ENCODE measurements at places on chromosomes 5 and 9. TPM values are rescaled to one million over a fixed set of nuclear protein-coding genes. Genes with fewer than 3 reads are reported as not detected.

GRCh38 chr9:109411069-109411761, 86.9 kb downstream of the PTPN3 start:
- H3K4me3 ChIP-seq = no peak overlapping the region
- no peak overlapping the region for H3K27ac ChIP-seq

GRCh38 chr5:132012371-132013005, 1.0 kb upstream of the ACSL6 start:
- peak overlapping the region; percentile 43 for H3K4me3 ChIP-seq
- DNase-seq = peak; percentile 91
- no peaks in the 10 kb centered on the region for H3K36me3 ChIP-seq
- H3K4me1 ChIP-seq = peaks cover 4% of the 10 kb centered on the region

DNA sequence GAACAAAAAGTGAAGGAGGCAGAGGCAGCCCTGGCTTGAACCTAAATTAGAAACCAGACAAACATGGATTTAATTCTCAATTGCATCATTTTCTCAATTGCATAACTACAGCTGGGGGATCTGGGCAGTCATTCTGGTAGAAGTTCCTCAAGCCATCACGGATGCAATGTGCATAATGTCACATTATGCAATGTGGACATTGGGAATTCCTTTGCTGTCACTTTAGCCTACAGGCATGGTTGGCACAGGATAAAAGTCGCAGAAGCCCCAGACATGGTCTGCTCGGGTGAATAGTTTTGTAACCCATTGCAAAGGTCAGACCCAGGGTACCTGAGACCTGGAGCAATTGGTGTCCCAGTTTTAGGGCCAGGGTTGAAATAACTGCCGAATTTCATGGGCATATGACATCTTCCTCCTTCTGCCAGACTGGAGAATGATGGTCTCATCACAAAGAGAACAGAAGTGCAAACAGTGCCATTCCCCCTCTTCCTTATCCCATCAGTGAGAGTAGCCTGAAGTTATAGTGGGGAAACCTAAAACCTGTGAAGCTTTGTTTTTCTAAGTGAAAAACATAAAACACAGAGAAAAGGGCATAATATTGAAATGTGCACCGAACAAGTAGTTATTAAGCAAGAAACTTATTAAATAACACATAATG, 290.8 kb downstream of the MSX2 start:
- no peaks in the 10 kb centered on the region for H3K36me3 ChIP-seq
- H3K27ac ChIP-seq = no peak overlapping the region
- no peaks in the 10 kb centered on the region for H3K4me1 ChIP-seq

GRCh38 chr9:92324431-92324830, 719 bp downstream of the NOL8 start:
- DNase-seq = no peak
- peak overlapping the region; percentile 99 for H3K27ac ChIP-seq
- H3K27me3 ChIP-seq = no peaks in the 10 kb centered on the region
- H3K36me3 ChIP-seq = peaks cover 18% of the 10 kb centered on the region
- H3K4me1 ChIP-seq = peaks cover 36% of the 10 kb centered on the region

DNA sequence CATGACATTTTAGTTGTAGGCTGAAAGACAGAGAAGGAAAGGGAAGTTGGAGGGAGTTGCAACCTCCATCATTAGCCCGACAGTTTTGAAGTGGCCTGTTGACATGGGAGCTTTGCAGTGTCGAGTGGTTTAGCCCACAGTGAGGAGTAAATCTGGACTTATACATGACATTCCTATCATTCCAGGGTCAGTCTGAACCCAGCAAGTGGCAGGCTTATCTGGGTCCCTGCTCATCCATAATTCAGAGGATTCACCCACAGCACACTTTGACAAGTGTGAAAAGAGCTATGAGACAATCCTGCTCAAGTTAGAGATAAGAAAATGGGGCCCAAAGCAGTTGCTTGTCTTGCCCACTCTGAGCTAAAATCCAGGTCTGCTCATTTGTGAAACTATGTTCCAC, 8.4 kb upstream of the TNC start:
- DNase-seq = no peak
- peaks cover 6% of the 10 kb centered on the region for H3K4me1 ChIP-seq
- no peak overlapping the region for H3K4me3 ChIP-seq
- H3K27me3 ChIP-seq = peaks cover 2% of the 10 kb centered on the region
- H3K36me3 ChIP-seq = peaks cover 4% of the 10 kb centered on the region

GRCh38 chr9:3857091-3857490, 331.3 kb upstream of the RFX3 start:
- peaks cover 2% of the 10 kb centered on the region for H3K4me1 ChIP-seq
- peaks cover 13% of the 10 kb centered on the region for H3K36me3 ChIP-seq
- no peaks in the 10 kb centered on the region for H3K27me3 ChIP-seq
- no peak for DNase-seq

- no peak overlapping the region for H3K4me3 ChIP-seq
- H3K4me1 ChIP-seq = no peaks in the 10 kb centered on the region
- H3K27ac ChIP-seq = no peak overlapping the region
- H3K27me3 ChIP-seq = no peaks in the 10 kb centered on the region
- DNase-seq = no peak
These were observed 78.2 kb upstream of the HTR1A start for GRCh38 chr5:64040490-64040889.

DNA sequence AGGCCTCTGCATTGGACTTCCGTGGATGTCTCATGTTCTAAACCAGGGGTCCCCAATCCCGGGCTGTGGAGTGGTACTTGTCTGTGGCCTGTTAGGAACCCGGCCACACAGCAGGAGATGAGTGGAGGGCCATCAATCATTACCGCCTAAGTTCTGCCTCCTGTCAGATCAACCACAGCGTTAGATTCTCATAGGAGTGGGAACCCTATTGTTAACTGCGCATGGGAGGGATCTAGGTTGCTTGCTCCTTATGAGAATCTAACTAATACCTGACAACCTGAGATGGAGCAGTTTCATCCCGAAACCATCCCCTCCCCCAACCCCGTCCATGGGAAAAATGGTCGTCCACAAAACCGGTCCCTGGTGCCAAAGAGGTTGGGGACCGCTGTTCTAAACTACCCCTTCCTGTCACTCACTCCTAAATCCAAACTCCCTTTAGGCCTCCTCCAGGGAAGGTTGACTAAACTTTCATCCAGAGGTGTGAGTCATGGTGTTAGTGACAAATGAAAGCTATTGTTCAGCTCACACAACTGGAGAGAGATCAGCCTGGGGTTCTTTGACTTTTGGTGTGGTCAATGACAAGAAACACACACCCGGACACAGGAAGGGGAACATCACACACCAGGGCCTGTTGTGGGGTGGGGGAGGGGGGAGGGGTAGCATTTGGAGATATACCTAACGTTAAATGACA, 9.5 kb downstream of the KCNV2 start:
- peaks cover 14% of the 10 kb centered on the region for H3K4me1 ChIP-seq
- H3K27ac ChIP-seq = no peak overlapping the region
- no peak overlapping the region for H3K4me3 ChIP-seq
- H3K27me3 ChIP-seq = no peaks in the 10 kb centered on the region

DNA sequence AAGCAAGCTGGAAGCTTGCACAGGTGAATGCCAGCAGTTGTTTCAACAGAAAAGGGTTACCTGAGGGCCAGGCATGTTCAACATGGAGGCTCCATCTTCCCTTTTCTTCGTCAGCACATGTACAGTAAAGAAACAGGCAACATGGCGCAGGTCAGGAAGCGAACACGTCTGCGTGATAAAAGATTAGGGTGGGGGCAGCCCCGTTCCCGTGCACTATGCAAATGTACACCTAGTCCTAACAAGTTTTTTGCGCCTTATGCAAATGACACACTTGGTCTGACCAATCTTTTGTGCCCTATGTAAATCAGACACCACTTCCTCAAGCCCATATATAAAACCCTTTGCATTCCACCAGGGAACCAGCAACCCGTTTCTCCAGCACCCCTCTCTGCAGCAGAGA, 452.1 kb upstream of the PTPRD start:
- H3K4me3 ChIP-seq = no peak overlapping the region
- no peaks in the 10 kb centered on the region for H3K4me1 ChIP-seq
- H3K27me3 ChIP-seq = no peaks in the 10 kb centered on the region
- H3K36me3 ChIP-seq = no peaks in the 10 kb centered on the region

- H3K27ac ChIP-seq = no peak overlapping the region
- DNase-seq = no peak
- no peaks in the 10 kb centered on the region for H3K36me3 ChIP-seq
- no peak overlapping the region for H3K4me3 ChIP-seq
- peaks cover 8% of the 10 kb centered on the region for H3K27me3 ChIP-seq
These were observed 28.0 kb upstream of the IRX2 start for GRCh38 chr5:2779459-2779858.

- H3K4me1 ChIP-seq = no peaks in the 10 kb centered on the region
- DNase-seq = no peak
- H3K4me3 ChIP-seq = no peak overlapping the region
- no peaks in the 10 kb centered on the region for H3K36me3 ChIP-seq
These were observed 30.6 kb upstream of the SEMA4D start for GRCh38 chr9:89528540-89528939.

DNA sequence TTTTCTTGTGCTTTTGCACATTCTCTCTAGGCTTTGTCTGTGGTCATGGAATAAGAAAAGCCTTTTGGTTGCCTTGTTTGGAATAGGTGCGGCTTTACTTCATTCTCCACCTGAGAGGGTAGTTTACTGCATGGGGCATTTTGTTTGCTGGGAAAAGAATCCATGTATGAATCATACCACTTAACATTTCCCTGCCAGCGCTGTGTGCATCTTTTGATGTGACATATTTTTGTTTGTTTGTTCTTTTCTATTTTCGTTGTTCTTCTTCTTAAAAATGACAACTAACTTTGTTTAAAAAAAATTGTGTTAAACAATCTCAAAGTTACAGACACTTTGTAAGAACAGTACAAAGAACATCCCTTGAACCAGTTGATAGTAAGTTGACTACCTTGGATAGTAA, 113.2 kb downstream of the GCNT1 start:
- H3K27me3 ChIP-seq = no peaks in the 10 kb centered on the region
- peaks cover 7% of the 10 kb centered on the region for H3K4me1 ChIP-seq
- no peaks in the 10 kb centered on the region for H3K36me3 ChIP-seq
- DNase-seq = no peak
- H3K27ac ChIP-seq = no peak overlapping the region

GRCh38 chr9:111730937-111731567, 63.7 kb downstream of the SHOC1 start:
- H3K4me1 ChIP-seq = peaks cover 12% of the 10 kb centered on the region
- no peak overlapping the region for H3K27ac ChIP-seq
- peaks cover 11% of the 10 kb centered on the region for H3K36me3 ChIP-seq
- H3K27me3 ChIP-seq = no peaks in the 10 kb centered on the region

DNA sequence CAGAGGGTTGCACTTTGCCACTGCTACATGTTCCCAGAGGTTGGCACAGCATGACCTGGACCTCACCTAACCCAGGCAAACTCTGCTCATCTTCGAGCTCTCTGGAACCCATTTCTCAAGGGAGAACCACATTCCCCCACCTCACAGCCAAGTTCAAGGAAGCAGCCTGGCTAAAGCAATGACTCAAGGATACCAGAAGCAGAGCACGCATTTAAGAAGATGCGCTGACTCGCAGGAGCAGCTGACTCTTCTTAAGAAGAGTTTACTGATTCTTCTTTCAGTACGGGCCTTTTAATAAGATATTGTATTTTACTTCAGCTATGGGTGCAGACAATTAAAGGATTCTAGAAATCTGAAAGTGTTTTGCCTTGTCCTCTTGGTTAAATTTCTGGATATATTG, 4.1 kb upstream of the SEMA5A start:
- H3K27me3 ChIP-seq = no peaks in the 10 kb centered on the region
- H3K4me1 ChIP-seq = peaks cover 18% of the 10 kb centered on the region
- H3K27ac ChIP-seq = no peak overlapping the region
- peaks cover 43% of the 10 kb centered on the region for H3K36me3 ChIP-seq
- H3K4me3 ChIP-seq = no peak overlapping the region
- DNase-seq = no peak

DNA sequence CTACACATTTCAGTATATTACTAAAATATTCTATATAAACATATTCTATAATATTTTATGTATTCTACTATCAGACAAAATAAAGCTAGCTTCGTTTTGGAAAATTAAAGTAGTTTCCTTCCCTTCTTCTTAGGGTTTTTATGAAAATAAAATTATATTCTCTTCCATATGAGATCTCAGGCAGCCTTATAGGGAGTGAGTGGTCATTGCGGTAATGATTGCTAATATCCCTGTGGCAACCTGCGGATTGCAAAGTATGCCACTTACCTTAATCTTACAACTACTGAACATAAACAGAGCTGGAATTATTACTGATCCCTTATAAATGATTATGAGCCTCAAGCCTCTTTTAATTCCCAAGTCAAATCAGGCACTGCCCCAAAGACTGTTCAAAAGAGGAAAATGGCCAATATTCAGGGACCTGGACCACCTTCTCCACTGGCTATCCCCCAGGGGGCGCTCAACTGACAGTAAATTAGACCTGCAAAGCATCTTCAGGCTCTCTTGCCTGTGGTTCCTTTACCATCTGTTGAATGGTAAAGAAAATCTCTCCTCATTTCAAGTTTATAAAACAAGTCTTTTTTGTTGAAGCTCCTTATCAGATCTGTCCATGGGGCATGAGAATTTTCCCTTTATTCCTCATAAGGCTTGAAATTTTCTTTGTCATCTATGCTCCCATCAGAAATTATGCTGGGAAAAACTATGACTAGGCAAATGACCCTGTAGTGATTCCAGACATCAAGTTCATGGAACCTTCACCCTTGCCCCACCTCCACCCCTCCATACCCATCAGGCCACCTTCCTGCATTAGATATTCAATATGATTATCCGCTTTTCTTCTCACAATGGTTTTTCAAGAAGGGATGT, 163.9 kb downstream of the CEMIP2 start:
- DNase-seq = peak; percentile 90
- H3K4me1 ChIP-seq = no peaks in the 10 kb centered on the region
- H3K36me3 ChIP-seq = no peaks in the 10 kb centered on the region
- peaks cover 2% of the 10 kb centered on the region for H3K27me3 ChIP-seq
- no peak overlapping the region for H3K4me3 ChIP-seq

DNA sequence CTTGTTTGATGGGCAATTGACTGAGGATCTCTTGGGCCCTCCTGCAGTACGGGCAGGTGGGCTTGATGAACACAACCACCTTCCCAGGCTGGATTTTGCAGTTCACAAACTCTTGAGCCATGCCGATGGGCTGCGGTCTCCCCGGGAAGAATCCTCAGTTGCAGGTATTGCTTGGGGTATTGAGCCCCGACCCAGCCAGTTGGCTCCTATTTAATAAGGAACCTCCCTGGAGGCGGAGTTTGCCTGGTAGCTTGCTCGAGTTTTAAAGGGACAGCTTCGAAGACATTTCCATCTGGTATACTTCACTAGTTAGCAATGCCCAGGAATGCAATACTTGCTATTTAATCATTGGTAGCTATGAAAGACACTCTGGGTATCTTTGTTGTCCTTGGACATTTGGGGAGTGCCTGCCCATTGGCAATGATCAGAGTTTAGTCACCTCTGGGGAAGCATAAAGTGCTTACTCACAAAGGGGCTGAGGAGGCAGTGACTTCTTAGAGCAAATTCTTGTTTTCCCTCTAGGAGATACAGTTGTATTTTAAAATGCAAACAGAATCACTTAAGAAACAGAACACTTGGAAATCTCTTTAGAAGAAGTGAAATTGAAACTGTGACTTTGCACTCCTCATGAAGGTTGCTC, at the start of gene GLRX:
TSS of gene GLRX (minus strand) at position 185 of the 640 bp plus-strand sequence. CDS start at position 121, 64 bp downstream.
- H3K36me3 ChIP-seq = peaks cover 11% of the 10 kb centered on the region
- H3K4me3 ChIP-seq = peak within 1 kb of the TSS; percentile 95
- peak within 1 kb of the TSS; percentile 94 for H3K27ac ChIP-seq
- no peaks in the 10 kb centered on the region for H3K27me3 ChIP-seq

GRCh38 chr5:107542428-107542827, 128.3 kb downstream of the EFNA5 start:
- no peaks in the 10 kb centered on the region for H3K36me3 ChIP-seq
- no peak for DNase-seq
- peak overlapping the region; percentile 40 for H3K4me3 ChIP-seq
- no peaks in the 10 kb centered on the region for H3K27me3 ChIP-seq
- H3K4me1 ChIP-seq = peaks cover 48% of the 10 kb centered on the region

Gene C1QTNF2
- 0.16 TPM for total RNA-seq

Gene TEK
- total RNA-seq = 1.3 TPM

Gene SLC1A1
- total RNA-seq = 6.8 TPM

Gene PALM2AKAP2
- total RNA-seq = 25.3 TPM

Gene ACTBL2
- total RNA-seq = not detected

Gene IL13
- not detected for total RNA-seq

Measured in osteocyte (in vitro differentiated cells).